ENCODE measurements at places on chromosomes 2 and 18. TPM values are rescaled to one million over a fixed set of nuclear protein-coding genes. Genes with fewer than 3 reads are reported as not detected.

FOXD4L1 gene
- not detected for total RNA-seq

KCNG2 gene
- not detected for total RNA-seq

MAB21L4 gene
- not detected for total RNA-seq

CLEC4F gene
- total RNA-seq = not detected

NEURL3 gene
- not detected for total RNA-seq

BOK gene
- total RNA-seq = 69.4 TPM

C2orf66 gene
- not detected for total RNA-seq

GRCh38 chr2:67446491-67446911, 49.4 kb downstream of the ETAA1 start:
- no peak overlapping the region for H3K27ac ChIP-seq
- H3K27me3 ChIP-seq = no peaks in the 10 kb centered on the region
- H3K36me3 ChIP-seq = no peaks in the 10 kb centered on the region
- H3K4me3 ChIP-seq = no peak overlapping the region
- no peak for DNase-seq

GRCh38 chr18:80172056-80172455, 63.0 kb downstream of the ADNP2 start:
- no peaks in the 10 kb centered on the region for H3K36me3 ChIP-seq
- H3K27ac ChIP-seq = no peak overlapping the region
- H3K27me3 ChIP-seq = no peaks in the 10 kb centered on the region
- no peak overlapping the region for H3K4me3 ChIP-seq
- no peak for DNase-seq
- H3K4me1 ChIP-seq = no peaks in the 10 kb centered on the region

GRCh38 chr2:179248024-179248348, 16.6 kb downstream of the SESTD1 start:
- H3K4me1 ChIP-seq = peaks cover 15% of the 10 kb centered on the region
- no peaks in the 10 kb centered on the region for H3K36me3 ChIP-seq
- DNase-seq = no peak
- H3K27ac ChIP-seq = no peak overlapping the region
- no peak overlapping the region for H3K4me3 ChIP-seq

- peak; percentile 8 for DNase-seq
- H3K36me3 ChIP-seq = no peaks in the 10 kb centered on the region
- no peaks in the 10 kb centered on the region for H3K27me3 ChIP-seq
These were observed 52.2 kb upstream of the PTPRM start for GRCh38 chr18:7514796-7515440.

- H3K4me3 ChIP-seq = no peak within 1 kb of the TSS
- H3K27me3 ChIP-seq = no peaks in the 10 kb centered on the region
- no peak within 1 kb of the TSS for H3K27ac ChIP-seq
- no peak for DNase-seq
- no peaks in the 10 kb centered on the region for H3K36me3 ChIP-seq
These were observed at the start of gene RIT2 for GRCh38 chr18:43115076-43115921. TSS of gene RIT2 (minus strand) at chr18:43115685.

GRCh38 chr2:60641811-60642788, 88.6 kb upstream of the BCL11A start:
- H3K4me1 ChIP-seq = no peaks in the 10 kb centered on the region
- DNase-seq = peak; percentile 29
- H3K4me3 ChIP-seq = no peak overlapping the region
- H3K27ac ChIP-seq = no peak overlapping the region
- peaks cover 2% of the 10 kb centered on the region for H3K27me3 ChIP-seq
- H3K36me3 ChIP-seq = no peaks in the 10 kb centered on the region

DNA sequence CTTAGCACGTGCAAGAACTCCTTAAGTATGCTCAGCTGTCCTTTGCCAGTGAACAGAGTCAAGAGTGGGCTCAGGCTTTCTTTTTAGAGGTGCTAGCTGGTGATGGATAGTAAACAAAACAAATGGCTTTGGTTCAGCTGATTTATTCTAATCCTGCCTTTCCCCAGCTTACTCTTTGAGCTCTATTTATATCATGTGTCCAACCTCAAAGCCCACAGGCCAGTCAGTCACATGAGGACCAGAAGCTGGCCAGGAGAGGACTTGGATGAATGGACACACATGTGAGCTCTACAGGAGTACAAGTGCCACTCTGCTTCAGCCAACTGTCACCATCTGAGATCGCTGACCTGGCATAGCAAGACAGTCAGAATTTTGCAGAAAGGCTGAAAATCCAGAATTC, 59.4 kb downstream of the STK39 start:
- DNase-seq = no peak
- no peaks in the 10 kb centered on the region for H3K27me3 ChIP-seq
- H3K27ac ChIP-seq = no peak overlapping the region
- no peaks in the 10 kb centered on the region for H3K36me3 ChIP-seq
- peaks cover 43% of the 10 kb centered on the region for H3K4me1 ChIP-seq

DNA sequence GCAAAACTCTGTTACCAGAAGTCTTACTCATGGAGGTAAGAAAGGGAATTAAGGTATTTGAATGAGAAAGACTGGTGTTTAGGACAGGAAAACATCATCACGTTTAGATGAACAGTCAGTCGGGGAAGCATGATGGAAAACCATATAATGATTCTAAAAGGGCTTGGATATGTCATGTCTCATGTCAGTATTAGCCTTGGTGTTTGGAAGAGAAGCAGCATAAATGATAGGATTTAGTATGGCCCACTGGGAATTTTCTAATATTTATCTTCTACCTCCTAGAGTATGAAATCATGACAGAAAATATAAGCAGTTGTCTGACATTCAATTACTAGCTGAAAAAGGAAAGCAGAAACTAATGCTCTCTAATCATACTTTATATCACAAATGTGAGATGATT, 1643.6 kb upstream of the CELF4 start:
- H3K36me3 ChIP-seq = no peaks in the 10 kb centered on the region
- H3K27ac ChIP-seq = no peak overlapping the region
- H3K4me1 ChIP-seq = no peaks in the 10 kb centered on the region
- no peaks in the 10 kb centered on the region for H3K27me3 ChIP-seq
- DNase-seq = no peak

DNA sequence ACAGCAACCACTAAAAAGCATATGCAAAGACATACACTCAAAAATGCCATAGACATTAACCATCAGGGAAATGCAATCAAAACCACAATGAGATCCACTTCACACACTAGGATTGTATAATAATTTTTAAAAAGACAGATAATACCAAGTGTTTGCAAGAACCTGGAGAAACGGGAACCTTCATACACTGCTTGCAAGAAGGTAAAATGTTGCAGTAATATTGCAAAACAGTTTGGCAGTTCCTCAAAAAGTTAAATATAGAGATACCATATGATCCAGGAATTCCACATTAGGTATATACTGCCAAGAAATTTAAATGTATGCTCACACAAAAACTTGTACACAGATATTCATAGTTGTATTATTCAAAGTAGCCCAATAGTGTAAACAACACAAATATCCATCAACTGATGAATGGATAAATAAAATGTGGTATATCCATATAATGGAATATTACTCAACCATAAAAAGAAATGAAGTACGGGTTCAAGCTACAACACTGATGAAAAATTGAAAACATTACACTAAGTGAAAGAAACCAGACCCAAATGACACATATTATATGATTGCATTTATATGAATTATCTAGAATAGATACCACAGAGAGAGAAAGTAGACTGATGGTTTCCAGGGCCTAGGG, 14.7 kb upstream of the CHMP3 start:
- H3K27ac ChIP-seq = no peak overlapping the region
- no peak overlapping the region for H3K4me3 ChIP-seq
- H3K27me3 ChIP-seq = no peaks in the 10 kb centered on the region
- DNase-seq = no peak

DNA sequence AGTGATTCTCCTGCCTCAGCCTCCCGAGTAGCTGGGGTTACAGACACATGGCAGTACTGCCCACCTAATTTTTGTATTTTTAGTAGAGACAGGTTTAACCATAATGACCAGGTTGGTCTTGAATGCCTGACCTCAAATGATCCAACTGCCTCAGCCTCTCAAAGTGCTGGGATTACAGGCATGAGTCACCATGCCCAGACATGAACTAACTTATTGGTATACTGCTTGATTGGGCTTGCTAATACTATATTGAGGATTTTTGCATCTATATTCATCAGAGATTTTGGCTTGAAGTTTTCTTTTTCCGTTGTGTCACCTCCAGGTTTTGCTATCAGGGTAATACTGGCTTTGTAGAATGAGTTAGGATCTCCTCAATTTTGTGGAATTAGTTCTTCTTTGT, 706.1 kb upstream of the HS6ST1 start:
- H3K27ac ChIP-seq = no peak overlapping the region
- DNase-seq = no peak

- no peaks in the 10 kb centered on the region for H3K27me3 ChIP-seq
- H3K4me1 ChIP-seq = peaks cover 13% of the 10 kb centered on the region
- no peak overlapping the region for H3K27ac ChIP-seq
- no peaks in the 10 kb centered on the region for H3K36me3 ChIP-seq
- H3K4me3 ChIP-seq = no peak overlapping the region
These were observed 156.9 kb upstream of the ITGA6 start for GRCh38 chr2:172270278-172271079.

- H3K27me3 ChIP-seq = no peaks in the 10 kb centered on the region
- H3K4me1 ChIP-seq = peaks cover 39% of the 10 kb centered on the region
- peak overlapping the region; percentile 67 for H3K27ac ChIP-seq
- H3K36me3 ChIP-seq = no peaks in the 10 kb centered on the region
- no peak overlapping the region for H3K4me3 ChIP-seq
These were observed 37.5 kb upstream of the SEMA4C start for GRCh38 chr2:96907115-96908041.

GRCh38 chr2:32591669-32592463, 36.0 kb upstream of the TTC27 start:
- DNase-seq = no peak
- no peak overlapping the region for H3K27ac ChIP-seq
- H3K36me3 ChIP-seq = peaks cover 21% of the 10 kb centered on the region
- H3K4me3 ChIP-seq = no peak overlapping the region

GRCh38 chr18:47036298-47036874, 965 bp upstream of the ELOA2 start:
- no peak for DNase-seq
- H3K27me3 ChIP-seq = no peaks in the 10 kb centered on the region
- no peak overlapping the region for H3K27ac ChIP-seq
- H3K36me3 ChIP-seq = no peaks in the 10 kb centered on the region
- no peak overlapping the region for H3K4me3 ChIP-seq

- no peak for DNase-seq
- no peaks in the 10 kb centered on the region for H3K27me3 ChIP-seq
- no peak overlapping the region for H3K27ac ChIP-seq
- H3K4me3 ChIP-seq = no peak overlapping the region
- H3K36me3 ChIP-seq = no peaks in the 10 kb centered on the region
- H3K4me1 ChIP-seq = no peaks in the 10 kb centered on the region
These were observed 145.8 kb downstream of the TRIB2 start for GRCh38 chr2:12862541-12862940.
